ENCODE measurements at places on chromosomes 3 and 15. TPM values are rescaled to one million over a fixed set of nuclear protein-coding genes. Genes with fewer than 3 reads are reported as not detected.
A peak's percentile ranks its signal among the peaks of the same experiment; 100 is the strongest.

DNA sequence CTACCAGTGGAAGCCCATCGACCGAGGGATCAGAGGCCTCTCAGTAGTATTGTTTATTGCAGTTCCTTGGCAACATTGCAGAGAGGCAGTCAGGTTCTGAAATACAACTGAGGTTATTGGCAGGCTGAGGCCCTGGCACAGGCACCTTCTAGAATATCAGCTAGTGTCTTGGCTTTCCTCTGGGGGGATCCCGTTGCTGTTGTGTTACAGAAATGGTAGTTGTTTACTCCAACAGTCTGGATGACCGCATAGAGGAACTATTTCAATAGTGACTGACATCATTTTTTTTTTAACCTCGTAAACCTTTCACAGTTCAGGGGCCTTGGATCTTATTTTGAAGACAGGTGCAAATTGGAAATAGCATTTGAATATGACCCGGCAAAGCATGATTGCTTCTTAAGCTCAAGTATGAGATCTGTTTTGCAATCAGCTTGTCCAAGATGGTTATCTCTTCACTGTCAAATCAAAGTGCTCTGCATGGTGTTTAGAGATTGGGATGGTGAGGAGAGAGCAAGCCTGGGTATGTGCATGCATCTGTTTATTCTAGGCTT lies 63.9 kb downstream of the PGPEP1L start:
- H3K27me3 ChIP-seq = no peaks in the 10 kb centered on the region
- H3K36me3 ChIP-seq = peaks cover 29% of the 10 kb centered on the region
- no peak overlapping the region for H3K4me3 ChIP-seq
- DNase-seq = no peak

- no peaks in the 10 kb centered on the region for H3K36me3 ChIP-seq
- no peaks in the 10 kb centered on the region for H3K4me1 ChIP-seq
- H3K27ac ChIP-seq = no peak overlapping the region
- no peak overlapping the region for H3K4me3 ChIP-seq
- DNase-seq = no peak
Observed at GRCh38 chr15:37130356-37130755, 30.0 kb upstream of the MEIS2 start.

ARNT2 gene
- not detected for total RNA-seq

- H3K4me3 ChIP-seq = no peak overlapping the region
- H3K4me1 ChIP-seq = no peaks in the 10 kb centered on the region
- H3K27me3 ChIP-seq = peaks cover 5% of the 10 kb centered on the region
- H3K27ac ChIP-seq = no peak overlapping the region
- no peak for DNase-seq
Observed at GRCh38 chr3:64178419-64178818, 46.8 kb downstream of the PRICKLE2 start.

DNA sequence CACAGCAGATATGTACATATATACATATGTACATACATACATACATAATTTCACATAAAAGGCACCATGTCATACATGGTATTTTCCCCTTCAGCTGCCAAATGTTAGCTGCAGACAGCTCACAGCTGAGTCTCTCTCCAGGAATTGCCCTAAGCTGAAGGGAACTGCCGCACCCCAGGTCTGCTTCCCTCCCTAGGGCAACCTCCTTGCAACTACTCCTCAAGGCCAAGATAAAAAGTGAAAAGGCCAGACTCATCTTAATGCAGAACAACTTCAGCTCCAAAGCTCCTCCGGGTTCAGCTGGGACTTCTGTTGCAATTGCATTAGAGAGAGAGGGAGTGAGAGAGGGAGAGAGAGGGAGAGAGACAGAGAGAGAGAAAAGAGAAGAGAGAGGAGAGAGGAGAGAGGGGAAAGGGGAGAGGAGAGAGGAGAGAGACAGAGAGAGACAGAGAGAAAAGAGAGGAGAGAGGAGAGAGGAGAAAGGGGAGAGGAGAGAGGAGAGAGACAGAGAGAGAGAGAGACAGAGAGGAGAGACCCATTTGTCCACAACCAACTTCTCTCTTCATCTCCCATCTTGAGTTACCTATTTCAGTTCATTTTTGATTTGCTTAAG lies 143.4 kb upstream of the HES1 start:
- H3K4me3 ChIP-seq = no peak overlapping the region
- no peaks in the 10 kb centered on the region for H3K4me1 ChIP-seq
- no peak overlapping the region for H3K27ac ChIP-seq
- no peak for DNase-seq
- H3K27me3 ChIP-seq = peaks cover 14% of the 10 kb centered on the region

- H3K27me3 ChIP-seq = no peaks in the 10 kb centered on the region
- no peaks in the 10 kb centered on the region for H3K4me1 ChIP-seq
- no peak for DNase-seq
- H3K36me3 ChIP-seq = peaks cover 39% of the 10 kb centered on the region
Observed at GRCh38 chr3:88133711-88134263, 16.0 kb upstream of the C3orf38 start.

DNA sequence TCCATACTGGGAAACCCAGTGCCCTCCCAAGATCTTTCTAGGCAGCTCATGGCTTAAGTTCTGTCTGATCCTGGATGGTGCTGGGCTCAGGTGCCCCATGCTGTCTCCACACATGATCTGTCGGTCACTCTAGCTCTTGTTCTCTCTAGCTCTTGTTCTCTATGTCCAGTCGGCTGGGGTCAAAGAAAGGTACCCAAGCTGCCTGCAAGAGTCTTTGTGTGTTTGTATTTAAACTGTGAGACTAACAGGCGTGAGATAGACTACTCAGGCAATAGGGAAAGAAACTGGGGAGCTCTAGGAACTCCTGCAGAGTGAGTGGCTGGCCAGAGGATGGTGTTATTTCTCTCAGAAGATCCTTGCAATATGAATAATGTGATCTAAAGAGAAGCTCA lies 40.2 kb downstream of the GPR156 start:
- H3K4me1 ChIP-seq = no peaks in the 10 kb centered on the region
- no peak for DNase-seq
- no peaks in the 10 kb centered on the region for H3K36me3 ChIP-seq
- H3K27ac ChIP-seq = no peak overlapping the region
- no peaks in the 10 kb centered on the region for H3K27me3 ChIP-seq

- no peak overlapping the region for H3K27ac ChIP-seq
- no peak overlapping the region for H3K4me3 ChIP-seq
- no peaks in the 10 kb centered on the region for H3K27me3 ChIP-seq
- H3K4me1 ChIP-seq = no peaks in the 10 kb centered on the region
- H3K36me3 ChIP-seq = no peaks in the 10 kb centered on the region
- no peak for DNase-seq
Observed at GRCh38 chr15:92690395-92690794, 34.8 kb upstream of the FAM174B start.

ITIH3 gene
- not detected for total RNA-seq

GRCh38 chr15:24718289-24719082 lies 42.9 kb downstream of the NPAP1 start:
- H3K27ac ChIP-seq = no peak overlapping the region
- no peak for DNase-seq
- no peaks in the 10 kb centered on the region for H3K27me3 ChIP-seq
- no peak overlapping the region for H3K4me3 ChIP-seq

GRCh38 chr15:31274496-31275330 lies 51.9 kb upstream of the KLF13 start:
- peaks cover 42% of the 10 kb centered on the region for H3K4me1 ChIP-seq
- no peak overlapping the region for H3K27ac ChIP-seq
- no peak for DNase-seq
- H3K4me3 ChIP-seq = no peak overlapping the region
- H3K36me3 ChIP-seq = no peaks in the 10 kb centered on the region

GRCh38 chr3:188830893-188831292 lies 340.9 kb upstream of the TPRG1 start:
- no peaks in the 10 kb centered on the region for H3K27me3 ChIP-seq
- H3K27ac ChIP-seq = no peak overlapping the region
- H3K4me1 ChIP-seq = peaks cover 9% of the 10 kb centered on the region
- H3K36me3 ChIP-seq = no peaks in the 10 kb centered on the region
- peak; percentile 21 for DNase-seq

DNA sequence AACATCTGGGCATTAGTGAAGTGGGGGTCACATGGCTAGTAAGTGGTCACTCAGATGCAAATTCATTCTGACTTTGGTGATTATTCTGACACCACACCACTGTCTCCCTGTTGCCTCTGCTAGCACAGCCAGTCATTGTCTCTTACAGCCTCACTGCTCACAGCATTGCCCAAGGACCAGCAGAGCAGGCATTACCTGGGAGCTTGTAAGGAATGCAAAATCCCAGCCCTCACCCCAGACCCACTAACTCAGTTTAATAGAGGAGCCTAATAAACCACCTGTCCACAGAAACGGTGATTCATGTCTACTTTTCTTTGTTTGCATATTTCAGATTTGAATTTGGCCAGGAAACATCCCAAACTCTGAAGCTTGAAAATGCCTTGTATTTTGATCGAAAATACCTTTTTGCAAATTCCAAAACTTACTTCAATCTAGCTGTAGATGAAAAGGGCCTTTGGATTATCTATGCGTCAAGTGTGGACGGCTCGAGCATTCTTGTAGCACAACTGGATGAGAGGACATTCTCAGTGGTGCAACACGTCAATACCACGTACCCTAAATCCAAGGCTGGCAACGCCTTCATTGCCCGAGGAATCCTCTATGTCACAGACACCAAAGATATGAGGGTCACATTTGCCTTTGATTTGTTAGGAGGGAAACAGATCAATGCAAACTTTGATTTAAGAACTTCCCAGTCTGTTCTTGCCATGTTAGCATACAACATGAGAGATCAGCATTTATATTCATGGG lies 62.7 kb downstream of the GLDN start:
- no peak overlapping the region for H3K4me3 ChIP-seq
- H3K27ac ChIP-seq = no peak overlapping the region
- H3K27me3 ChIP-seq = no peaks in the 10 kb centered on the region

DNA sequence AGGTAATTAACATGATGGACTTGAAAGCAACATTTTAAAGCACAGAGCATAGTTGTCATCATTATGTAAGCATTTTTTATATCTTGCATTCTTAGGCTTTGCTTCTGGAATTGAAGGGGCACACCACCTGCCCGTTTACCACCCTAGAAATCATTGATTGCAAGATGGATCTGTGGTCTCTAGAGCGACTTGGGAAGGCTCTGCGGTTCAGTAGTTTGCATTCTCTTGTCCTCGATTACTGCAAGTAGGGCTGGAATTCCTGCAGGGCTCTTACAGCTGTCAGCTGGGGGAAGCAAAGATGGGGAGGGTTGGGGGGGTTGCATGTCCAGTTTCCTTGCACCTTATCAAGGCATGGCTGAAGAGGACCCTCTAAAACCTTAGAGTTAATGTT lies 56.7 kb upstream of the RNF7 start:
- H3K36me3 ChIP-seq = no peaks in the 10 kb centered on the region
- no peak overlapping the region for H3K27ac ChIP-seq
- DNase-seq = no peak
- peaks cover 13% of the 10 kb centered on the region for H3K4me1 ChIP-seq

GRCh38 chr15:82894971-82895520 lies 57.5 kb downstream of the HOMER2 start:
- no peaks in the 10 kb centered on the region for H3K36me3 ChIP-seq
- no peaks in the 10 kb centered on the region for H3K27me3 ChIP-seq
- no peak overlapping the region for H3K27ac ChIP-seq
- no peak overlapping the region for H3K4me3 ChIP-seq
- no peak for DNase-seq
- no peaks in the 10 kb centered on the region for H3K4me1 ChIP-seq

GRCh38 chr3:179297971-179298725 lies 24.7 kb upstream of the ZNF639 start:
- no peaks in the 10 kb centered on the region for H3K4me1 ChIP-seq
- H3K27me3 ChIP-seq = no peaks in the 10 kb centered on the region
- no peak for DNase-seq
- H3K4me3 ChIP-seq = no peak overlapping the region
- H3K36me3 ChIP-seq = no peaks in the 10 kb centered on the region

PLA2G4E gene
- total RNA-seq = not detected

DNA sequence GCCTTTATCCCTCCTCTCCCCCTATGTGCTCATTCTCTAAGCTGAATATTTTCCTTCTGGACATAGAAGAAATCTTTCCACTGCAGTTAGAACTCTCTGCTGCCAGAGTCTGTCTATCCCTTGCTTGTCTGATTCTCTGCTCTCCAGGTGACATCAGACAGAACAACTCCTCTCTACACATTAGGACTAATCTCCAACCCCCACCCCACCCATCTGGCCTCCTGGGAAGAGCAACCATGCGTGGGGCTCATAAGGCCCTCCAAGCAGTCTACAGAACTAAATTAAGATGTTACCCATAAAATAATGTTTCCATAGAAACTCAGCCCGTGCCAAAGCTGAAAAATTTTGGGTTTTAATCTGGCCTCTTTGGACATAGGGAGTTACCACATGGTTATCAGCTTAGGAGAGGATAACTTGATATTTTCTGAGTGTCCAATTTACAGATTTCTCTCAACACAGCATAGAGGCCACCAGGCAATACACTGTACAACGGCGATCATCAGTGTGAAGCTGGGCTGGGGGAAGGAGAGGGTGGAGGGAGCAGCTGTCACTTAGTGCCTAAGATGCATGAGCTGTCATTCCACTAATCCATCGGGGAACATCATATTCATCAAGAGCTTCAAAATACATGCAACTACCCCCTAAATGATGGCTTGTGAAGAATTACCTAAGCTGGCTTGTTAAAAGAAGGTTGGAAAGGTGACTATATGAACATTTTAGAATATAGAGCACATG lies 199.4 kb downstream of the CLSTN2 start:
- H3K27me3 ChIP-seq = no peaks in the 10 kb centered on the region
- H3K4me1 ChIP-seq = no peaks in the 10 kb centered on the region
- H3K27ac ChIP-seq = no peak overlapping the region
- no peak overlapping the region for H3K4me3 ChIP-seq
- no peaks in the 10 kb centered on the region for H3K36me3 ChIP-seq

GRCh38 chr3:62051506-62051905 lies 321.8 kb downstream of the FEZF2 start:
- no peak overlapping the region for H3K27ac ChIP-seq
- H3K4me3 ChIP-seq = no peak overlapping the region
- H3K4me1 ChIP-seq = no peaks in the 10 kb centered on the region
- DNase-seq = no peak

- H3K4me1 ChIP-seq = no peaks in the 10 kb centered on the region
- H3K4me3 ChIP-seq = no peak overlapping the region
- peaks cover 2% of the 10 kb centered on the region for H3K27me3 ChIP-seq
- no peak for DNase-seq
Observed at GRCh38 chr3:156109989-156110388, 10.4 kb upstream of the KCNAB1 start.

FSIP1 gene
- 0.22 TPM for total RNA-seq

GRCh38 chr15:44536962-44537734 lies at the start of gene EIF3J:
TSS of gene EIF3J (plus strand) at chr15:44537147. CDS start at chr15:44537195, 48 bp downstream.
- H3K4me1 ChIP-seq = peaks cover 42% of the 10 kb centered on the region
- H3K27me3 ChIP-seq = no peaks in the 10 kb centered on the region
- H3K36me3 ChIP-seq = peaks cover 19% of the 10 kb centered on the region
- H3K27ac ChIP-seq = peak within 1 kb of the TSS; percentile 86
- H3K4me3 ChIP-seq = peak within 1 kb of the TSS; percentile 68
- DNase-seq = peak; percentile 90

- H3K4me3 ChIP-seq = no peak overlapping the region
- DNase-seq = no peak
- H3K36me3 ChIP-seq = no peaks in the 10 kb centered on the region
- no peak overlapping the region for H3K27ac ChIP-seq
- H3K27me3 ChIP-seq = no peaks in the 10 kb centered on the region
Observed at GRCh38 chr15:92870010-92870591, 30.0 kb upstream of the CHD2 start.

CHRNB4 gene
- not detected for total RNA-seq

Data from CD4-positive, alpha-beta T cell (primary cell).